ENCODE measurements at places on chromosomes 16 and 17. TPM values are rescaled to one million over a fixed set of nuclear protein-coding genes. Genes with fewer than 3 reads are reported as not detected.

DNA sequence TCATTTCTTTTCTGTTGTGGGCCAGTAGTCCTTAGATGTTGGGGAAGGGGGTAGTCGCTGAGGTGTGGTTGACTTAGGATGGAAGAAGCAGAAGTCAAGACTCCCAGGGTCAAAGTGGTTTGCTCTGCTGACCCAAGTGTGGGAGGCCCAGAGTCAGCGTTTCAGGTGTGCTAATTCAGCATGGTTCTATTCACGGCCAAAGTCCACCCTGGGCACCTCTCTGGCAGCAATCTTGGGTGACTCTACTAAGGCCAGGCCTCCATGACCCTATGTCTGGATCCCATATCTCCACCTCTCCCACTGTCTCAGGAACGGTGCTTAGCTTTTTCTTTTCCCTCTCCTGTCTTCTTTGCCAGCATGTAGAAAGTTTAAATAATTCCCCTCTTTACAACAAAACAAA is 32.9 kb downstream of the MAPT start:
- DNase-seq: no peak

DNA sequence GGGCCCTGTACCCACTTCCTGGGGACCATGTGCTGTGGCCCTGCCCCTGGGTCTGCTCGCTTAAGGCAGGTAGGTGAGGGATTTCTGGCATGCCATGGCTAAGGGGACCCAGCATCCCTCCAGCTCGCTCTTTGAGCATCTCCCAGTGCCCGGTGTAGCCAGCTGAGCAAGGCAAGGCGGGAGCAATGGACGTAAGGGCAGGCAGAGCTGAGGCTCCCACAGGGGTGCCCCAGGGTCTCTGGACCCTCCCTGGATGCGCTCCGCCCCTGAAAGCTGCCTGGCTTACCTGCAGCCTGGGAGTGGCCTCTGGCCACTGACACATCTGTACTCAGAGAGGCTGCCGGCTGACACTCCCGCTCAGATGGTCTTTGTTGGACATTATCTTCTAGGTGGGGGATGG is 189.9 kb downstream of the IRF8 start:
- DNase-seq: no peak

DNA sequence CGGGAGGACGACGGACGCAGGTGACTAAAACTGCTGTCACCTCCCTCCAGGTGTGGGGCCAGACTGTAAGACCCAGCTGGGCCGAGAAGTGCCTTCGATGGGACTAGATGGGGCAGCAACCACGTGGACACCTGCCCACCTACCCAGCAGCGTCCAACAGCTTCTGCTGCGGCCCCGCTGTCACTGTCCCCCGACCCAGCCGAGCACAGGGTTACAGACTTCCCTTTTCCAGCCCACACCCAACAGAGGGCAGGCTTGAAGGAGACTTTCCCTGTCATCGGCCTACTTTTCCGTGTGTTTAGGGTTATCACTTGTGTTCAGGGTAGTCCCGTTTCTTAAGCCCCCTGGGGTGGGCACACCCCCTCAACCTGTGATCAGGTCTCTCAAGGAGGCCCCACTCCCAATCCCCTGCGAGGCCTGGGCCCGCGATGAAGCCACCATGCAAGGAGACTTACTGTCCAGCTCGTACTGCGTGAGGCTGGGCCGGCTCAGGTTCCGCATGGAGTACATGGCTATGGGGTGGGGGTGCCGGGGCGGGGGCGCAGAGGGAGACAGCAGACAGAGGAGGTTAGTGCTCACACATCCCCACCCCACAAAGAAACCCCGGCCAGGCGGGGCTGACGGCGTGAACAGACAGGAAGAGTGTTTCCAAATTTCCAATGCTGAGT is 68.8 kb upstream of the CDC42EP4 start:
- DNase-seq: no peak

DNA sequence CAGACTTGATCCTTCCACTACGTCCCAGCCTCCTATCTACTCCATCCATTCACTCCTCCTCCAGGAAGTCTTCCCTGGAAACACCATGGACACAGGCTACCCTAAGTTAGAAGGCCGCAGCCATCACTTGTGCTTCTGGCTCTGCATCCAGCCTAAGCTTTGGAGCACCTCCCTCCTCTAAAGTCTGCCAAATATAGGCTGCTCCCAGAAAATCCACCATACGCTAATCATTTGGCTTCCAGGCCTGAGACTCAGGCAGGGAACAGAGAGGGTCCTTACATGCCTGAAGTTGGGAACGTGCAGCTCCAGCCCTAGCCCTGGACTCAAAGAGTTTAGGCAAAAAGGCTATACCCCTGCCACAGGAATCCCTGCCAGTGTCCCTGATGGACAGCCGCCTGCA is 6.7 kb downstream of the PCGF2 start:
- no peak for DNase-seq

DNA sequence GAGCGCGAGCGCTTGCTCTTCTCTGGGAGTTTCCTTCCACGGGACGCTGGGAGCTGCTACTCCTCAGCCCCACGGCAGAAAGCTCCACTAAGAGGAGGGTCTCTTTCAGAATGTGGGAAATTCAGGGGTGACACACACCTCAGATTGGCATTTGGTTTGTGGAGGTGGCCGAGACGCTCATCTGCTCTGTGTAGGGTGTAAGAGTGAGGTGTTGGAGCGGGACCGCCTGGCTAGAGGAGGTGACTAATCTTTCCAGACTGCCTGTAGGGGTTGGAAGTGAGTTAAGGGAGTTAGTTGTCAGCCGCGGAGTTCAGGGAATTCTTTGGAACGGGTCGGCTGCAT is 735 bp downstream of the PSMD11 start:
- DNase-seq: no peak

DNA sequence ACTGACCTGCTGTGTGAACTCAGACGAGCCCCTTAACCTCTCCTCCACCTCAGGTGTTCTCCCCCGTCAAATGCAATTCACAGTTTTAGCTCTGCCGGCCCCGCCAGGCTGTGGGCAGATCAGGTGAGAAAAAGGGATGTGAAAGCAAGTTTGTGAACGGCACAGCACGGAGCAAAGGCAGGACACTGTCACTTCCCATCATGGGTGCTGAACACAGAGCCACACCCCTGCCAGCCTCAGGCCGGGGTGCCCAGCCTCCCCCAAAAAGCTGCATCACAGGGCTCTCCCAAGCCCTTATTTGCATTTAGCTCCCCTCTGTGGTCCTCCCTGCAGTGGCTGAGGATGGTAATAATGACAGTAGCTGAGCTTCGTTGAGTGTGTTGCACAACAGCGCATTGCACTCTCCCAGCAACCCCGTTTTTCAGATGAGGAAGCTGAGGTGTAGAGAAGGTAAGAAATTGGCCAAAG is 88.8 kb upstream of the TNRC6C start:
- no peak for DNase-seq

DNA sequence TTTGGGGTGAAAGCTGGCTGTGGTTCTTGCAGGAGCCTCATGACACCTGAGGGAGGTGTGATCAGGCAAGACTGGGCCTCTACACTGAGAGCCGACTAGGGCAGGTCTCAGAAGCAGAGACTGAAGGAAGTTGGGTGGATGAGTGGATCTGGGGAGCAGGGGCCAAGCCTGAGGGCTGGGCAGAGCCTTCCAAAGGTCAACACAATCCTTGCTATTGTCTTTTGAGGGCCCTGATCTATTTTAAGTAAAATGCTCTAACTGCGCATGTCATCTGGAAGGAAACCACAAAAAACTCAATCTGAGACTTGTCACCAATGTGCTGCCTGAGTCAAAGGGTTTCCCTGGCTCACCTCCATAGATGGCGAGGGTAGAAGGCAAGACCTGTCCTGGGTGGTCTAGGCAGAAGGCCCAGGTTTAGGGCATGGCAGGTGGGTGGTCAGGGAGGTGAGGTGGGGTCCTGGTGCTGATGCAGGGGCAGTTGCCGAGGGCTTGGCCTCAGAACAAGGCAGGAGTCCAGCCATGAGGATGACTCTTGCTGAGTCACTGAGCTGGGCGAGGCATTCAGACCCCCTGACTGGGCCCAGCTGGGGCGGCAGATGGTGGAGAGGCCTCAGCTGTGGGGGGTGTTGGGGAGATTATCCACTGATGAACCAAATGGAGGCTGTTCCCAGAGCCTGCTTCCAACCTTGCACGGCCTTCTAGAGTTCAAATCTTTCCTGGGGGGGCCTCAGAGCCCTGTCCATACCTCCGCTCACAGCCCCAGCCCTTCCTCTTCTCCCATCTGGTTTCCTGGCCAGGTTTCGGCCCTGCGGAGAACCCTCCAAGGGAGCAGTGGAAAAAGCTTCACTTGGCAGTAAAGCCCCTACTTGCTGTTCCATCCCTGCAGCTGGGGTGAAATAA is 5.1 kb downstream of the MVP start:
- DNase-seq: no peak

- DNase-seq: no peak
Observed at GRCh38 chr17:72249441-72249840, 128.6 kb downstream of the SOX9 start.

- DNase-seq: no peak
Observed at GRCh38 chr16:8785408-8785807, 12.0 kb downstream of the TMEM186 start.

DNA sequence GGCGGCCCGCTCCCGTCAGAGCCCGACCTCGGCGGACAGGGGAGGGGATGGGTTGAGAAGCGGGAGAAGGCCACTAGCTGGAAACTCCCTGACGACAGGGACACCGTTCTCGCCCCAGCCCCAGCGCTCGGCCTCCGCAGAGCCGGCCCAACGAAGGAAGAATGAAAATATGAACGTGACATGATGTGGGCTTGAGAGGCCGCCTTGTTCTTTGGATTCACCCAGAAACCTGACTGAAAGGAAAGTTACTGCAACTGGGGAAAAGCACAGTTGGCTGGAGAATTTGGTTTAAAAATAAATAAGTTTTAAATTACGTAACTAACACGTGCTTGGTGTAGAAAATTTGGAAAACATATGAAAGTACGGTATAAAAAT is 21.1 kb downstream of the NPTX1 start:
- DNase-seq: no peak

- no peak for DNase-seq
Observed at GRCh38 chr16:56413381-56413780, 12.0 kb downstream of the AMFR start.

DNA sequence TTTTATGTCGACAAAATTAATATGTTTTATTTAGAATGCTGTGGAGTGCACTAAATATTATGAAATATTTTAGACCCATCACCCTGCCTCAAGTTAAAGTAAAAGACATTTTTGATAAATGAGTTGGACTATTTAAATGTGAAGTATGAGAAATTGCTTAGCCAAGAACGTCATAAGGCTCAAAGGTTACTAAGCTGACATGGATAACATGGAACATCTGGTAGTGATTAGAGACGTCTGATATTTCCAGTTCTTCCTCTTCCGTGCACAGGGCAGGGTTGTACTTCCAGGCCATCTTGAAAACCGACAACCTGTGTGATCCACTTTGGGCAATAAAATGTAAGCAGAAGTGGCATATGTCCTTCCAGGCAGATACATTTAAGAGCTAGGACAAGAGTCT is 7.2 kb upstream of the CCL8 start:
- DNase-seq: no peak

DNA sequence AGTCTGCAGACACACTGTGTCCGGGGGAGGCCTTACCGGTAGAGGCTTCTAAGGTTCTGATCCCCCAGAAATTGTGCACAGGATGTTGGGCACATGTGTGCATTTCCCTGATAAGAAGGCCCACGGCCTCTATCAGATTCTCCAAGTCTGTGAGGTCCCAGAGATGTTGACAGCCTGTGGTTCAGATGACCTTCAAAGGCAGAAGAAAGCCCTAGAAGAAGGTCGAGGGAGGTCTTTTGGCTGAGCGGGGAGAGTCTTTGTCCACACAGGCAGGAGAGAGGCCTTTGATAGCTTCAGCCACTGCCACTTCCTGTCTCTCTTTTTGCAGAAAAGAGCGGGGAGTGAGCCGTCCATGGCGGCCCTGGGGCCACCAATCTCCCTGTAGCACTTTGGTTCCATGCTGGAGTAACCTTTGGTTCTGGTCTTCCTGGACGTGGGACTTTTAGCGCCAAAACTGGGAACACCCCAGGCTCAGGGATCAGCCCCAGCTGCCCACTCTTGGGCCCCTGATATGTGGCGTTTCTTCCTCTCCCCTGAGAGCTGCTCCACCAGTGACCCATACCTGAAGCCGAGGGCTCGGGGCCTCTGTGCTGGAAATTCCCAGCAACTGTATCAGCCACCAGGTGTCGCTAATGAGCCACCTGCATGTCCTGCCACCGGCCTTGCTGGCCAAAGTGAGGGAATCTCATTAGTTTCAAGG is 28.1 kb upstream of the LGALS9 start:
- peak; percentile 86 for DNase-seq

DNA sequence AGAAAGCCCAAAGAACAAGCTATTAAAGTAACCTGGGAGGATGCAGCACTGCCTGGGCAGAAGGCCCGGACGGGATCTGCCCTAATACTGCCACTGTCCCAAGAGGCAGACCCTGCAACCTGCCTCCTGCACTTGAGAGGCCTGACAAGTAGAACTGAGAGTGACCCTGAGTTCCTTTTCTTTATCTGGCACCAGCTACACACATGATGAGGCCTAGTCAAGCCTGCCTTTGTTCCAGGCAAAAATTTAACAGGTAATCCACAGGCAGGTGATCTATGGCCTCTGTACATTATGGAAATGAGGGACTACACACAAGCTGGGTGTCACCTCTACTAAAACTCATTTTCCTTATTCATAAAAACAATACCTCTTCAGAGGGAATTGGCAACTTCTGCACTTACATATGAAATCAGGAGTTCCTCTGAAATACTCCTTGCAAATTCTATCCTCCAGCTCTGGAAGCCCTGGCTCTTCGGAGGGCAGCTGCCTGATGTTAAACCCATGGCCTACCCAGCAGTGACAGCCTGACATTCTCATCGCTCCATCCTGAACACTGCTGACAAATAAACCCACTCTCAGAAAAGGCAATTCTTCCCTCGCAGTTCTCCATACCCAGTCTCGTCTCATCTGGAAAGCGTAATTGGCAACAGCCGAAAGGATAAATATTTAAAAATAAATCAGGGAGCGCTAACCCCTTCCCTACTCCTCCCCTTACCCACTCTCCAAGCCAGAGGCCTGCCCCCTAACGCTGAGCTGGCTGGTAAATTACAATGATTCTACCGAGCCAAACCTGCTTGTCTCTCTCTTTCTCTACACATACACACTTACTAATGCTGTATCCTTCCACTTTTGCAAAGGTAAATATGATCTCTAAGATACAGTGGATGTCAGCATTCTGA is 2.5 kb upstream of the ZFHX3 start:
- no peak for DNase-seq

GRCh38 chr16:83903751-83904150 is 4.8 kb downstream of the MLYCD start:
- DNase-seq: no peak

- DNase-seq: peak; percentile 32
Observed at GRCh38 chr17:72719578-72720493, 372.7 kb downstream of the SLC39A11 start.

Gene B9D1
- total RNA-seq: 2.5 TPM

Gene CLEC18A
- 2.8 TPM for total RNA-seq

Gene DLX3
- total RNA-seq: not detected

Gene RNF222
- total RNA-seq: not detected

Gene SLC4A1
- total RNA-seq: not detected

Gene OR1A1
- not detected for total RNA-seq

Gene AATK
- total RNA-seq: 0.63 TPM

Gene SMIM5
- total RNA-seq: 2.2 TPM

Gene NT5M
- 2.1 TPM for total RNA-seq

Gene BEAN1
- not detected for total RNA-seq

Gene AP2B1
- 134 TPM for total RNA-seq

Gene ST6GALNAC2
- 0.55 TPM for total RNA-seq

Gene MYH1
- not detected for total RNA-seq

Gene PABPN1L
- not detected for total RNA-seq

Gene MCRIP1
- total RNA-seq: 92.4 TPM

All from T-cell (primary cell).